ENCODE measurements at places on chromosomes 13 and 19. TPM values are rescaled to one million over a fixed set of nuclear protein-coding genes. Genes with fewer than 3 reads are reported as not detected.
A peak's percentile ranks its signal among the peaks of the same experiment; 100 is the strongest.

The FAAP24 gene
- polyA plus RNA-seq, result 5.0 TPM

GRCh38 chr13:44818428-44818827 lies 170.8 kb downstream of the NUFIP1 start:
- no peaks in the 10 kb centered on the region for H3K27me3 ChIP-seq
- H3K4me1 ChIP-seq, result peaks cover 46% of the 10 kb centered on the region
- no peaks in the 10 kb centered on the region for H3K36me3 ChIP-seq
- no peak overlapping the region for H3K4me3 ChIP-seq
- no peak for DNase-seq

The CYP2A7 gene
- not detected for polyA plus RNA-seq

The LILRB3 gene
- polyA plus RNA-seq, result not detected

GRCh38 chr13:113927661-113928581 lies 46.0 kb downstream of the C13orf46 start:
- H3K27ac ChIP-seq, result no peak overlapping the region
- no peaks in the 10 kb centered on the region for H3K36me3 ChIP-seq
- H3K4me1 ChIP-seq, result peaks cover 17% of the 10 kb centered on the region
- peak; percentile 74 for DNase-seq
- no peak overlapping the region for H3K4me3 ChIP-seq
- H3K27me3 ChIP-seq, result peaks cover 28% of the 10 kb centered on the region

DNA sequence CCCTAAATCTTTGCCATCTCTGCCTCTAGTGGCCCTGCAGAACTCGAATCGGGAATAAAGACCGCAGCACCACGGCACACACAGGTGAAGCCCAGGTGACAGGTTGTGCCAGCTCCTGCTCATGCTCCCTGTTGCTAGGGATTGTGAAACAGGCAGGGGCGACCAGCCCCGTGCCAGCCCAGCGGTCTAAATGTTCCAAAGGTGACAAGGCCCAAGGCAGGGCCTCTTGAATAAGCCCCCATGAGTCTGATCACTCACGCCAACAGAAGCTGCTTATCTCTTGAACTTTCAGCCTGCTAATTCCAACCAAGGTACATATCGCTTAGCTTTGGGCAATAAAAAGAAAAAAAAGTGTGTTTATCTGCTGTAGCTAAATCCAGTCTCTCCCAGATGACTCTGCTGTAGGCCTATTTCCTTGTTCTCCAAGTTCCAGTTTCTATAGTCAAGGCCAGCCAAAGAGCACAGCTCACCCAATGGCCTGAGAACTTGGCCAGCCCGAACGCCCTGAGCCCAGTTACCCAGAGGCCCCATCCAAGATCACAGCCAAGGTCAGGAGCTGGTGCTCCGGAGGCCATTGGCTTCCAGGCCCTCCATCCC lies 191.1 kb upstream of the GPR12 start:
- DNase-seq, result no peak
- no peaks in the 10 kb centered on the region for H3K4me1 ChIP-seq
- H3K27ac ChIP-seq, result no peak overlapping the region
- H3K4me3 ChIP-seq, result no peak overlapping the region

GRCh38 chr13:69657676-69658075 lies 449.9 kb upstream of the ATXN8OS start:
- H3K4me1 ChIP-seq, result no peaks in the 10 kb centered on the region
- DNase-seq, result no peak
- H3K4me3 ChIP-seq, result no peak overlapping the region
- no peaks in the 10 kb centered on the region for H3K36me3 ChIP-seq

DNA sequence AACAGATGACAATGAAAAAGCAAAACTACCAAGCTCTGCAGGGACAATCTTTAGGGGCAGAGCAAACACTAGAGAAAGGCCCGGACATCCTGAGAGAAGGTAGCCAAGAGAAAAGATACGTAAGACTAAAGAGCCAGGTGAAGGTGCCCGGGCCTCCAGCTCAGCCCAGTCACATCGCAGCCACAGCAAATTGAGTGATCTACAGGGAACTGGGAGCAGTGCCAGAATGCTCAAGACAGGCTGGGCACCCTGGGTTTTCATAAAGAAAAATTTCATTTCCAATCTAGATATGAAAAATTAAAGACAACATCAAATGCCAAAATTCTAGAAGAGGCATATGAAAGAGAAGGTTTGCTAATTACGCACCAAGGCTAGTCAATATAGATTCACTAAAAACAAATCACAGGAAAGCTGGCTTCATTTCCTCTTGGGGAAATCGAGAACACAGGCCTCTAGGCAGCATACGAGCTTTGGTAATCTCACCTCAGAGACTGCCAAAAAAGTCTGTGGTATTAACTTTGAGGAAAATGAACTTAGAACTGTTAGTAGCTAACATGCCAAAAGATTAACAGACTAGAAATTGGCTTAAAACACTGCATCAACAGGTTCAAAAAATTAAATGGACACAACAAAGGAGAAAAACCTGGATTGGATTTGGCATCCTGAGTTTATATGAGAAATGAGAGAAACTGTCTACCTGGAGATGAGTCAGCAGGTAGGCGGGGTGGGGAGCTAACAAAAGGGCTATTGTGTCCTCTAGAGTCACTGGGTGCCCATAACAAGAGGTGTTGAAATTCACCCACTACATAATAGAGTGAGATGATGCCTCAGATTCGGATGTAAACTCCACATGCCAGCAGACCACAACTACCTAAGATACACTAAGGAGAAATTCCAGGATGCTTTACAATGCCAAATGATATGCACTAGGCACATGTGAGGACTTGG lies 6.6 kb downstream of the ANKRD10 start:
- DNase-seq, result peak; percentile 88
- H3K4me3 ChIP-seq, result peak overlapping the region; percentile 35
- H3K36me3 ChIP-seq, result peaks cover 35% of the 10 kb centered on the region
- H3K27ac ChIP-seq, result peak overlapping the region; percentile 97
- H3K27me3 ChIP-seq, result no peaks in the 10 kb centered on the region
- H3K4me1 ChIP-seq, result peaks cover 53% of the 10 kb centered on the region

GRCh38 chr19:14012378-14012915 lies 6.3 kb upstream of the RFX1 start:
- H3K27me3 ChIP-seq, result no peaks in the 10 kb centered on the region
- H3K4me1 ChIP-seq, result peaks cover 2% of the 10 kb centered on the region
- H3K27ac ChIP-seq, result no peak overlapping the region
- no peak overlapping the region for H3K4me3 ChIP-seq
- no peak for DNase-seq

DNA sequence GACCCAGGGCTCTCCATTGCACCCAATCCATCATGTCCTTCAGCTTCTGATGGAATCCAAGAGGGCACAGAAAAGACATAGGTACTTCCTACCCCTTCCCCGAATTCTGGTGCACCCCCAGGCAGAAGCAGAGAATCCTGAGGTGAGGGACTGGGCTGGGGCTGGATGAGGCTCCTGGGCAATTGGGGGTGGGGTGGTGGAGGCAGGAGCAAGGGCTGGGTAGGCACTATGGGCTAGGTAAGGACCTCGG lies 2.7 kb upstream of the KCNC3 start:
- H3K27me3 ChIP-seq, result peaks cover 59% of the 10 kb centered on the region
- no peaks in the 10 kb centered on the region for H3K36me3 ChIP-seq
- no peak overlapping the region for H3K4me3 ChIP-seq

DNA sequence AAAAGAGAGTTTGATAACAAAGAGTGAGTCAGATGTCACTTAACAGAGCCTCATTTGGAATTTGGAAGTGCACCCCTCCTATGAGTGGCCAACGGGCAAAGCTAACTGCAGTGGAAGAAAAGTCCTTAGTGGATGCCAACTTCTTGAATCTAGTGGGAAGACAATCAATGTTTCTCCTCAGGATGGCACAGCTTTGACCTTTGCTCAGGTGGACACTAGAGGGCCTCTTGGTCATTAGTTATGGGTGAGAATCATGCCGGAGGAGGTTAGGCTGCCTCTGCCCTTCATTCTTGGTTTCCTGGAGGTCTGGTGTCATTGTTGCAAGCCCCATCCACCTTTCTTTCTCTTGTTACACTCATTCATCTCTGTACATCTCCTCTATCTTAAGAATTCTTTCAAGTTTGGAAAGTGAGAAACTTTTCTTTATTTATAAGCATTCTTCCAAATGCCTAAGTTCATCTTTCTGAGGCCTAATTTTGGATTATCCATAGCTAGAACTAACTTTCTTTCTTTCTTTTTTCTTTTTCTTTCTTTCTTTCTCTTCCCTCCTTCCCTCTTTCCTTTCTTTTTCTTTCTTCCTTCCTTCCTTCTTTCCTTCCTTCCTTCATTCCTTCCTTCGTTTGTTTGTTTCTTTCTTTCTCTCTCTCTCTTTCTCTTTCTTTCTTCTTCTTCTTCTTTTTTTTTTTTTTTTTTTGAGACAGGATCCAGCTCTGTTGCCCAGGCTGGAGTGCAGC lies 327.2 kb upstream of the TSHZ3 start:
- no peaks in the 10 kb centered on the region for H3K36me3 ChIP-seq
- DNase-seq, result no peak
- H3K4me1 ChIP-seq, result no peaks in the 10 kb centered on the region
- H3K4me3 ChIP-seq, result no peak overlapping the region
- no peak overlapping the region for H3K27ac ChIP-seq

GRCh38 chr19:40130013-40130412 lies 39.3 kb upstream of the ZNF780A start:
- H3K4me1 ChIP-seq, result no peaks in the 10 kb centered on the region
- no peak overlapping the region for H3K27ac ChIP-seq
- DNase-seq, result no peak
- H3K27me3 ChIP-seq, result no peaks in the 10 kb centered on the region
- H3K36me3 ChIP-seq, result no peaks in the 10 kb centered on the region

- no peak overlapping the region for H3K27ac ChIP-seq
- no peak for DNase-seq
- H3K27me3 ChIP-seq, result no peaks in the 10 kb centered on the region
- H3K4me1 ChIP-seq, result no peaks in the 10 kb centered on the region
- H3K36me3 ChIP-seq, result no peaks in the 10 kb centered on the region
Observed at GRCh38 chr13:29884671-29885430, 34.4 kb upstream of the UBL3 start.

- H3K4me1 ChIP-seq, result peaks cover 23% of the 10 kb centered on the region
- no peaks in the 10 kb centered on the region for H3K27me3 ChIP-seq
- H3K27ac ChIP-seq, result no peak overlapping the region
- no peak for DNase-seq
- no peak overlapping the region for H3K4me3 ChIP-seq
Observed at GRCh38 chr13:44407379-44407778, 33.8 kb downstream of the SERP2 start.

The TUBB4A gene
- polyA plus RNA-seq, result not detected

GRCh38 chr19:17577457-17578097 lies 22.1 kb downstream of the COLGALT1 start:
- no peaks in the 10 kb centered on the region for H3K27me3 ChIP-seq
- peaks cover 14% of the 10 kb centered on the region for H3K4me1 ChIP-seq
- H3K4me3 ChIP-seq, result no peak overlapping the region

The THOP1 gene
- 62.0 TPM for polyA plus RNA-seq

DNA sequence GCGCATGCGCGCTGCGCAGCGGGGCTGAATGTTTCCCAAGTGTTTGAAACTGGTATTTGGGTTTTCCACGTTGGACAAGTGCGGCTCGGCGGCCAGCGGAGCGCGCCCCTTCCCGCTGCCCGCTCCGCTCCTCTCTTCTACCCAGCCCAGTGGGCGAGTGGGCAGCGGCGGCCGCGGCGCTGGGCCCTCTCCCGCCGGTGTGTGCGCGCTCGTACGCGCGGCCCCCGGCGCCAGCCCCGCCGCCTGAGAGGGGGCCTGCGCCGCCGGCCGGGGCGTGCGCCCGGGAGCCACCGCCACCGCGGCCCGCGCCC lies at the start of gene ING1:
ING1 (plus strand) TSS at position 59 of the 311 bp plus-strand sequence. CDS start 450 bp downstream, outside the sequence.
- peaks cover 7% of the 10 kb centered on the region for H3K4me1 ChIP-seq
- H3K27ac ChIP-seq, result peak within 1 kb of the TSS; percentile 96
- H3K36me3 ChIP-seq, result no peaks in the 10 kb centered on the region
- peak within 1 kb of the TSS; percentile 88 for H3K4me3 ChIP-seq
- H3K27me3 ChIP-seq, result no peaks in the 10 kb centered on the region

The FGF21 gene
- not detected for polyA plus RNA-seq

DNA sequence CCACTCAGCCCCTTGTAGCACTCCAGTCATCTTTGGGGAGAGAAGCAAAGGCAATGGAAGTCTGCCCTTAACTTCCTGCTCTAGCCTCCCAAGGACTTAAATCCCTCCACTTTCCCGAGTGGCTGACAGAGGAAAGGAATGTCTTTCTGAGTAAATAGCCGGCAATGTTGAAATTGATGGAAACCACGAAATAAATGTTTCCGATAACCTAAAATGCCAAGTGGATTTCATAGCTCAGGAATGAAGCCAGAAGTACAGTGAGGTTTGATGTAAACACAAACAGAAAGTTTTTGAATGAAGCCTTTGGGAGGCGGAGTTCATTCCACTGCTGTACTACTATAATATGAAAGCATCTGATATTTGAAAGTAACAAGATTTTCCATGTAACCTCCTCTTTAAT lies 14.0 kb upstream of the TBC1D4 start:
- no peak overlapping the region for H3K4me3 ChIP-seq
- no peaks in the 10 kb centered on the region for H3K36me3 ChIP-seq
- no peaks in the 10 kb centered on the region for H3K27me3 ChIP-seq
- no peak for DNase-seq
- no peaks in the 10 kb centered on the region for H3K4me1 ChIP-seq

The MYPOP gene
- 1.1 TPM for polyA plus RNA-seq

DNA sequence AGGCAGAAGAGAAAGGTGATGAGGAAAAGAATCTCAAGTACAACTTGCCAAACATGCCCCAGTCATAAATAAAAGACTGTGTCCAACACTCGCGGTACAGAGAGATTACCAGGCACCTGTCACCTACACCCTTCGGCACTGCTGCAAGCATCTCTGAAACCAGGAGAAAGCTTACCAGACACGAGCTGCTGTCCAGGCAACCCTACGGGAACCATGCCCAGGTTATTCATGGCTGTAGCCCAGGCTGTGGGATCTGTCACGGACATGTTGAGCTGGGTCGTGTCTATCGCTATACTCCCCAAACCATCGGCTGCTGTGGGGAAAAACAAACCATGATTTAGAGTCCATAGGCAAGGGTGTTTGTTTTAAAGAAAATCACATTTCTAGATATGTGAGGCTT lies 375.0 kb downstream of the ENOX1 start:
- no peaks in the 10 kb centered on the region for H3K27me3 ChIP-seq
- DNase-seq, result no peak
- no peak overlapping the region for H3K27ac ChIP-seq
- no peaks in the 10 kb centered on the region for H3K36me3 ChIP-seq
- no peaks in the 10 kb centered on the region for H3K4me1 ChIP-seq
- no peak overlapping the region for H3K4me3 ChIP-seq

- DNase-seq, result no peak
- H3K27me3 ChIP-seq, result peaks cover 3% of the 10 kb centered on the region
- H3K4me1 ChIP-seq, result no peaks in the 10 kb centered on the region
- no peak overlapping the region for H3K27ac ChIP-seq
Observed at GRCh38 chr13:76474356-76474755, 411.8 kb downstream of the KCTD12 start.

GRCh38 chr13:93238711-93239110 lies 12.1 kb downstream of the GPC6 start:
- no peak overlapping the region for H3K4me3 ChIP-seq
- DNase-seq, result no peak
- peaks cover 2% of the 10 kb centered on the region for H3K27me3 ChIP-seq
- H3K27ac ChIP-seq, result no peak overlapping the region

Data from keratinocyte (primary cell).